ENCODE measurements at places on chromosomes 12 and 14. TPM values are rescaled to one million over a fixed set of nuclear protein-coding genes. Genes with fewer than 3 reads are reported as not detected.
A peak's percentile ranks its signal among the peaks of the same experiment; 100 is the strongest.

GRCh38 chr14:33964599-33965317 is 13.9 kb upstream of the EGLN3 start:
- DNase-seq, result no peak

- DNase-seq, result no peak
These were observed 17.7 kb upstream of the CALM1 start for GRCh38 chr14:90379106-90379505.

Gene USP44
- 1.6 TPM for total RNA-seq

DNA sequence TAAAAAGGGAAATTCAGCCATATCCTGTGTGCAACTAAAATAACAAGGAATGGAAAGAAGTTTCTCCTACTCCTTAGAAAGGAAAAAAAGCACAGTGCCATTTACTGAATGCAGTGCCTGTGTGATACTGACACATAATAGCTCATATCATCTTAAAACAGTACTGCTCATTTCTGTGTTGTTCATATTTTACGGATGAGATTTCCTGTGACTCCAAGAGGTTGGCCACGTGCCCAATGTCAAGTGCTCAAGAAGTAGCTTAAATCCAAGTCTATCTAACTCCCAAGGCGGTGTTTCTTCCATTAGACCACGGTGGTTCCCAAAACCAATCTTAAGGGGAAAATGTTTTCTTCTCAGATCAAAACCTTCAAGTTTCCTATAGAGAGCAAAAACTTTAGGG is 20.0 kb downstream of the MAP3K9 start:
- no peak for DNase-seq

Gene COX8C
- total RNA-seq, result not detected

DNA sequence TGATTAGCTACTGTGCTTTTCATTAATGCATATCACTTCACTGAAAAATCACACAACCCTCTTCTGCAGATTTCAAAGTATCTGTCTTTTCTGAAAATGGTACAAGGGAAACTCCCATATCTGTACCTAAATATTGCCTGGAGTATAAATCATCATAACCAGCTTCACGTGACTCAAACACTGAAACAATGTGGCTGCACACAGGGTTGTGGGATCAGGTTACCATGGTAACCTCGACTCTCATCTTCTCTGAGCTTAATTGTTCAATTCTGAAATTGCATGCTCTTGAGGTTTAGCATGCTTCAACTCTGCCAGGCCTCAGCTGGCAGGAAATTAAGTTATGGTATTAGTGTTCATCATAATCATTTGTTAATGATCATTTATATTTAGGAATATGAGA is 77.5 kb upstream of the CPSF6 start:
- DNase-seq, result no peak

Gene KERA
- not detected for total RNA-seq

- no peak for DNase-seq
These were observed 297.6 kb downstream of the DAD1 start for GRCh38 chr14:22291406-22291805.

GRCh38 chr12:90304231-90304630 is 595.6 kb upstream of the ATP2B1 start:
- DNase-seq, result no peak

DNA sequence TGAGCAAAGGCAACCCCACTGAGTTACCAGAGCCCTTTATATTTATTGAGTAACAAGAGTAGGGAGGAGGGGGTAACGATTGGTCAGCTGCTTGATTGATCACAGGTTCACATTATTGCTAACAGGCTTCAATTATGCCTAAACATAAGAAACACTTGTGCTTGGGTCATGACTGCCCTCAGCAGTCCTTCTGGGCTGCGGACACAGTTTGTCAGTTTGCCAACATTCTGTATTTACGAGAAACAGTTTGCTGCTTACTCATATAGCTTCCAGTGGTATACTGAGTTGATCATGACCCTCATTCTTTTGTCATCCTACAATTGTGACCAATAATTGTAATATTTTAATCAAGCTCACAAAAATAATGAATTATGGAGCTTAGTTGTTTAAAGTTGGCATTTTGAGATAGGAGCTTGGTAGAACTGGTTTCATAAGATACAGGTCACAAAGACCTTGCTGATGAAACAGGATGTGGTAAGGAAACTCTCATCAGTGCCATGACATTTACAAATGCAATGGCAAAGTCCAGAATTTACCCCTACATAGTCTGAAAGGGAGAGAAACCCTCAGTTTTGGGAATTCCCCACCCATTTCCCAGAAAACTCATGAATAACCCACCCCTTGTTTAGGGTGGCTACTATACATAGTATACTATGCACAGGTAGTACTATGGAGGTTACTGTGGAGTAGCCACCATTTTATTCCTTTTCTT is 1421.0 kb upstream of the FLRT2 start:
- DNase-seq, result no peak

GRCh38 chr12:48142818-48143674 is 14.3 kb downstream of the ASB8 start:
- DNase-seq, result no peak

- DNase-seq, result no peak
These were observed 126.8 kb upstream of the CPSF6 start for GRCh38 chr12:69112616-69113015.

- DNase-seq, result no peak
These were observed 26.0 kb upstream of the RXYLT1 start for GRCh38 chr12:63753743-63754142.

DNA sequence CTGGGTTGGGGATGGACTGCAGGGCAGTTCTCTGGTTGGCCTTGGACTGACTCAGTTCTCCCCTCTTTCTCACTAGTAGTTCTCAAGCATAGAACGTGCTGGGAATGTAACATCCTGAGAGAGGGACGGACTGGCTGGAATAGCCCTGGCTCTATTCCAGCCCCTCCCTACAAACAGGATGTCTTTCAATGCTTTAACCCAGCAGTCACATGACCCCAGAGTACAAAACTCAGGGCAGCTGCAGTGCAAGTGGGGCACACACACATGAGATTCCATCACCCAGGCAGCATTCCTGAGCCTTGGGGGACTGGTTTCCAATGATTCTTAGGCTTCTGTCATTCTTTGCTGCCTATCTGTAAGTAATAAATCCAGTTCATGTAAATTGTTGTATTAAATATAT is 1.6 kb upstream of the ACOT6 start:
- no peak for DNase-seq

GRCh38 chr14:72786378-72787350 is 107.2 kb downstream of the DPF3 start:
- DNase-seq, result peak; percentile 62

DNA sequence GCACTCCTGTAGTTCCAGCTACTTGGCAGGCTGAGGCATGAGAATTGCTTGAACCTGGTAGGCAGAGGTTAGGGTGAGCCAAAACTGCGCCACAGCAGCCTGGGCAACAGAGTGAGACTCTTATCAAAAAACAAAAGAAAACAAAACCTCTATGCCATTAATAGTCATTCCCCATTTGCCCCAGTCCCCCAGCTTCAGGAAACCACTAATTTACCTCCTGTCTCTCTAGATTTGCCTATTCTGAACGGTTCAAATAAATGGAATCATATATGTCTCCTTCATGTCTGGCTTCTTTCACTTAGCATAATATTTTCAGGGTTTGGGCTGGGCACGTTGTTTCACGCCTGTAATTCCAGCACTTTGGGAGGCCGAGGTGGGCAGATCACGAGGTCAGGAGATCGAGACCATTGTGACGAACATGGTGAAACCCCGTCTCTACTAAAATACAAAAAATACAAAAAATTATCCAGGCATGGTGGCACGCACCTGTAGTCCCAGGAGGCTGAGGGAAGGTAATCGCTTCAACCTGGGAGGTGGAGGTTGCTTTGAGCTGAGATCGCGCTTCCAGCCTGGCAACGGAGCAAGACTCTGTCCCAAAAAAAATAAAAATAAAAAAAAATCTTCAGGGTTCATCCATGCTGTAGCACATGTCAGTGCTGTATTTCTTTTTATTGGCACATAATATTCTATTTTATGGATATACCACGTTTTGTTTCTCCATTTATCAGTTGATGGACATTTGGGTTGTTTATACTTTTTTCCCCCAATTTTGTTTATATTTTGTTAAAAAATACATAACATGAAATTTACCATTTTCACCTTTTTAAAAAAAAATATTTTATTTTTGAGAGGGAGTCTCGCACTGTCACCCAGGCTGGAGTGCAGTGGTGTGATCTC is 31.9 kb downstream of the KNTC1 start:
- DNase-seq, result no peak

Gene SLC6A13
- not detected for total RNA-seq

GRCh38 chr12:80058586-80058985 is 40.8 kb upstream of the OTOGL start:
- no peak for DNase-seq

Gene TM7SF3
- 158 TPM for total RNA-seq

Gene CCDC197
- not detected for total RNA-seq

DNA sequence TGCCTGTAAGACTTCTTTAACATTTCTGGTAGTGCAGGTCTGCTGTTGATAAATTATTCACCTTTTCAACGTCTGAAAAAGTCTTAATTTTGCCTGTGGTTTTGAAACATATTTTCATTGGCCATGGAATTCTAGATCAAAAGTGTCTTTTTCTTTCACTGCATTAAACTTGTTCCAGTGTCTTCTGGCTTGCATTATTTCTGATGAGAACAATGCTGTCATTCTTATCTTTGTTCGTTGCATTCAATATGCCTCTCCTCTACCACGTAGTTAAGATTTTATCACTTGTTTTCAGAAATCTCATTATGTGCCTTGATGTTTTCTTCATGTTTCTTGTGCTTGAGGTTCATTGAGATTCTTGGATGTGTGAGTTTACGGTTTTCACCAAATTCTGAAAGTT is 13.4 kb upstream of the KIF26A start:
- no peak for DNase-seq

- no peak for DNase-seq
These were observed 105.1 kb downstream of the PTPN11 start for GRCh38 chr12:112523856-112524255.

DNA sequence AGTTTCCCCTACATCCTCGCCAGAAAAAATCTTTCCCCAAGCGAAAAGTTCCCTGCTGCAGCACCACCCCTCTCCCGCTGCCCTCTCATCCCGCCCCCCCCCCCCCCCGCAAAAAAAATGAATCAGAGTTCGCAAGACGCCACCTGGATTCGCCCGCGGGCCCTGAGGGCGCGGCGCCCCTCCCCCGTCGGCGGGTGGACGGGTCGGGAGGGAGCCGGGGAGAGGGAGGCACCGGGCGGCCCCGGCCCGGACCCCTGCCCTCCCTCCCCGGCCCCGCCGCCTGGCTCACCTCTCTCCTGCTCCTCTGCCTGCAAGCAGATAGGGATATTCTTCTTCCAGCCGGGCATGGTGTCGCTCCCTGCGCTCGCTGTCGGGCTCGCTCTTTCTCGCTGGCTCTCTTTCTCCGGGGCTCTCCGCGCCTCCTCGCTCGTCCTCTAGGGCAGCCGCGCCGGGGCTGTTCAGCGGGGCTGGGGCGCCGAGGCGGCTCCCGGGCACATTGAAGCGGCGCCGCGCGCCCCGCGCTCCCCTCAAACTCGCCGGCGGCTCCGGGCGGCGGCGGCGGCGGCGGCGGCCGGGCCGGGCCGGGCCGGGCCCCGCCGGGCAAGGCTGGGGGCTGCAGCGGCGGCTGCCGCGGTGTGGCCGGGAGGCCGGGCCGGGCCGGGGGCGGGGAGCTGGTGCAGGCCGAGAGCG is 200.3 kb upstream of the CAND1 start:
- DNase-seq, result peak; percentile 85

Measured in lower leg skin (tissue), 4 donors.